Activated T-cell treated with anti-CD3 and anti-CD28 coated beads, Interleukin-2, amount 50 U/mL, for 72 hours (primary cell): ENCODE measurements at places on chromosomes 11 and 22.
A peak's percentile ranks its signal among the peaks of the same experiment; 100 is the strongest.

- DNase-seq, result no peak
Measured at GRCh38 chr22:33639588-33640254, 280.6 kb downstream of the LARGE1 start.

- no peak for DNase-seq
Measured at GRCh38 chr11:20033806-20034205, 126.5 kb downstream of the DBX1 start.

DNA sequence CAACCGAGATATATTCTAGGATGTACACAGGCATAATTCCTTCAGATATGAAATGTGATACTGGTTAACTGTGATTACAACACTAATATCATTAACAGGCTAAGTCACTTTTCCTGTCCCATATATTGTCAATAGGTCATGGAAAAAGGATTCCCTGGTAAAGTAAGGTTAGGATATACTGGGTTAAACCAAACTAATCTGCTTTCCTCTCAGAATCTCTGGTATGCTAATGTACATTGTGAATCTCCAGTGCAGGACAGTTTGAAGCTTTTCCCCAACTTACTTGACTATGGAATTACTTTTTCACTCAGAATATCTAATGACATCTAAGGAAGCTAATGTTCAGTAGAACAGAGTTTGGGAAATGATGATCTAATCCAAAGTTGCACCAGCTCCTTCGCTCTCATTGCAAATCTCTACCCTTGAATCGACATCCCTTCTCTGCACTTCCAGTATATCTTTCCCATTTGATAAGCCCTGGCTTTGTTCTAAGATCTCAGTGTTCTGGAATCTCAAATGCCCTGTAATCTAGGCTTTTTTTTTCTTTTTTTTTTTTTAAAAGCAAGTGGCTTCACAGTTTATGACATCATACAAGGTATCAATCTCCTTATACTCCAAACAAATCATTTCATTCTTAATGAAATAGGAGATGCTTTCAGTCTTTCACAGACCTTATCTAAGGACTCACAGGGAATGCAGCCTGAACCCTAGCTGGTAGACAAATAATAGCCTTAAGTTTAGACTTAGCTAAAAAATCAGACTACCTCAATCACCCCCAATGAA lies 43.8 kb downstream of the COPB1 start:
- DNase-seq, result no peak

GRCh38 chr22:38443628-38444521 lies 11.1 kb downstream of the KCNJ4 start:
- no peak for DNase-seq

DNA sequence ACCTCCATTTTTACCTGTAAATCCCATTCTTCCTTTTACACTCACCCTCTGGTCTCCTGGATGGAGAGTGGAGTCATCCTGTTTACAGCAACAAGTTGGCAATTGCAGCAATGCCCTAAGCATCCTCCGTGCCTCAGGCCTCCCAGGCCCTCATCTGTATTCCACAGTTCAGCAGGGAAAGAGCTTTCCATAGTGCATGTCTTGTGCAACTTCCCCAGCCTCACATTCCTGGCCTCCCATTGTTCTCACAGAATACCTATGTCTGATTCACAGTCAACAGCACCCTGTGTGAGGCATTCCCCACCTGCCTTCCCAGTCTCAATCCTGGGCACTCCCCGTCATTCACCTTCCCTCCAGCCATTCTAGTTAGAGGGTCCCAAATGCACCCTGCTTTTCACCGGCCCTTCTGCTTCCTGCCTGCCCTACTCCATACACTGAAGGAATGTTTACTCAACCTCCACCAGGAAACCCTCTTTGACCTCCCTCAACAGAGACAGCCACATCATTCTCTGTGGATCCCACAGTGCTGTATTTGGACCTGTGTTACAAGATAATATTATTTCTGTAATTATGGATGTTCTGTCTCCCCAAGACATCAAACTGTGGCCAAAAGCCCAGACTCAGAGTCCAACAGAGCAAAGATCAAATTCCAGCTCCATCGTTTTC lies 405.7 kb downstream of the BUD13 start:
- no peak for DNase-seq

- DNase-seq, result peak; percentile 5
Measured at GRCh38 chr22:45008186-45008681, 1.6 kb downstream of the PHF21B start.

DNA sequence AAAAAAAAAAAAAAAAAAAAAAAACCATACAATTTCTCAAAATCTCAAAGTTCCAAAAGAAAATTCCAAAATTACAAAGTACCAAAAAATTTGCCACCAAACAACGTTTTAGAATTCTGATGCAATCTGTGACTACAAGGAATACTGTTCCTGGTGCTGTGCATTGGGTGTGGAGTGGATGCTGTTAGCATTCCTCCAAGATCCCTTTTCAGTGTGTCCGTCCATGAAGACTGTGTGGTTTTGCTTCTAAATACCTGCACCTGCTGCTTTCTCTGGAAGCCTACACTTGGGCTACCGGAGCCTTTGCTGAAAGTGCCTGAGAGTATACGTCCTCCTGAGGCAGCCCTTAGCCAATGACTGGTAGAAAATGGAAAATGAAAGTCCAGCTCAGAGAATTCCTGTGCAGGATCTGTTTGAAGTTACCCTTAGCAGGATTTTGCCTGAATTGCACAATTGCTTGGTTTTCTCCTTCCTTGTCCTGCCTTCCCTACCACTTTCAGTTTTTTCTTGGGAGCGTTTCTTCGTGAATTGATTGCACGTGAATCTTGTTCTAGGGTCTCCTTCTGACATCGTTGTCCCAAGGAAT lies 140.8 kb downstream of the TRPC6 start:
- no peak for DNase-seq

- no peak for DNase-seq
Measured at GRCh38 chr11:12200991-12201985, 90.9 kb downstream of the MICAL2 start.

DNA sequence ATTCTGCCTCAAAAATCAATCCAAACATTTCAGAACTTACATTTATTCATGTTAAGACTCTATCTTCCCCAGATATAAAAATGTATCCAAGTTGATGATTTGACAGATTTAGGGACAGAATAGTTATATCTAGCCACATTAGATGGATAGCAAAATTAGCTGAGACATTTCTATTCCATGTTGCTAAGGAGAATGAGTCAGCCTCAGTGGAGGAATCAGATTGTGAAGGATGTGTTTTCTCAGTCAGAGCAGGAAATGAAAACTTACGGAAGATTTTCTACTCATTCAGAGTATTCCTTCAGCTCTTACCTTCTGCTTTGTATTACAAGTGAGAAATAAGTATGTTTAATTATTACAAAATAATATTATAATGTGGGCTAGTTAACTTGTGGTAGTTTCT lies 556.3 kb upstream of the ANO3 start:
- no peak for DNase-seq

GRCh38 chr22:25942856-25943411 lies 200.9 kb downstream of the MYO18B start:
- DNase-seq, result no peak

DNA sequence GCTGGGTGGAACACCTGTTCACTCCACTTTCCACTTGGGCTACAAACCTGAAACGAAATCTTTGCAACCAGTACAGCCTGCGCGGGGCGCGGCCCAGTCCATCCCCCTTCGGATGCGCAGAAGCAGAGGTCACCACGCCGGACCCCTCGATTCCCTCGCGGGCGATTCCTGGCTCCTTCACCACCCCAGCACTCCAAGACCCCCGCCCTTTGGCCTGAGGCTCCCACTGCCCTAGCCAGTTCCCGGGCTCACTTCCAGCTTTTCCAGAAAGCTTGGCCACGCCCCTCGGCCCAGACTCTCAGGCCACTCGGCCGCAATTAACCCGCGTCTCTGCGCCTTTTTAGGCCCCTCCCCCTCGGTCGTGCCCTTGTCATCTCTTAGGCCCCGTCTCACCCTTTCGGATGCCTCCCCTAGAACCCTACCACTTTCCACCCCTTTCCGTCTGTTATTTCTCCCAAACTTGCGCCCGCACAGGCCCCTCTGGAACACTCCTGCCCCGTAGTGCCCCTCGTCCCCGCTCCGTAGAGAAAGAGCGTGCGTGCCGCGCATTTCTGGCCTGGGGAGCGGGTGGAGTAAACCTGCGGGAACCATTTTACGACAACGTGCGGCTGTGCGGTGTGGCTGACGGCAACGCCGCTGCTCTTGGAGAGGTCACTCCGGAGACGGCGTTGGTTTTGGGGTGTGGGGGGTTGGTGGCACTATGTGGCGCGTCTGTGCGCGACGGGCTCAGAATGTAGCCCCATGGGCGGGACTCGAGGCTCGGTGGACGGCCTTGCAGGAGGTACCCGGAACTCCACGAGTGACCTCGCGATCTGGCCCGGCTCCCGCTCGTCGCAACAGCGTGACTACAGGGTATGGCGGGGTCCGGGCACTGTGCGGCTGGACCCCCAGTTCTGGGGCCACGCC lies at the start of gene DLAT:
Gene DLAT, plus strand, starts transcription at position 636 of the 906 bp plus-strand sequence. Its CDS starts 65 bp downstream, at position 701.
- peak; percentile 86 for DNase-seq

- DNase-seq, result no peak
Measured at GRCh38 chr22:26322179-26322905, 106.7 kb upstream of the ASPHD2 start.

GRCh38 chr11:82775218-82775617 lies 41.6 kb upstream of the FAM181B start:
- DNase-seq, result no peak

- DNase-seq, result no peak
Measured at GRCh38 chr11:8373519-8374432, 110.1 kb upstream of the LMO1 start.

DNA sequence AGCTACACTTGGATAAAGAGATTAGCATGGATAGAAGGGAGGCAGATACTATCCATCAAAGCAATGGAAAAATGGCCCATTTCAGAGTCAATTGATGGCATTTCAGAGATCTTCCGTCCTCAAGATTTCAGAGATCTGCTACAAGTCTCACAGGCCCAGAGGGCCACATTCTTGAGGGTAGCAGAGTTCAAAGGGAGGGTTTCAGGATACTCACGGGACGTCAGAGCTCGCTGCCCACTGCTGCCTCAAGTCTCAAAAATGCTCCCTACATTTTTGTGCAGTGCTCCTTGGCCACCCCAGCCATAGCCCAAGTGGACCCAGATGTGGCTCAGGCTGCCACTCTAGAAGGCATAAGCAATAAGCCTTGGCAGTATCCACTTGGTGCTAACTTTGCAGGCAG lies 24.9 kb downstream of the RTL6 start:
- no peak for DNase-seq

DNA sequence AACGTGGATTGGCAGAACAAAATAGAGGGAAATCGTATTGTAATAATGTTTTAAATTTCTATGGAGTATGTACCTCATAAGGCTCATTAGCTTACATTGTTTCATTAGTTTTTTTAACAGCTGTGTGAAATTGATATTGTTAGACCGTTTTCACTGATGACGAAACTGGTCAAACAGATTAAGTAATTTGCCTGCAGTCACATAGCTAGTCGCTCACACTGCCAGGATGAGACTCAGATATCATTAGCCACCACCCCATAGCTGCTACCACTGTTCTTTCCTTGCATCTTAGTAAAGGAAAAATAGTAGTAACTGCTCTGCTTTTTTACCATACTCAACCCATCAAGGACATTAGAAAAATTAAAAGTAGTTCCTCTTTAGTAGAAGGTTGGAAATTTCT lies 64.0 kb downstream of the DKK3 start:
- no peak for DNase-seq
